ENCODE measurements at places on chromosomes 6 and 20.
A peak's percentile ranks its signal among the peaks of the same experiment; 100 is the strongest.

GRCh38 chr20:25510721-25511120, 74.6 kb downstream of the NINL start:
- DNase-seq: no peak

DNA sequence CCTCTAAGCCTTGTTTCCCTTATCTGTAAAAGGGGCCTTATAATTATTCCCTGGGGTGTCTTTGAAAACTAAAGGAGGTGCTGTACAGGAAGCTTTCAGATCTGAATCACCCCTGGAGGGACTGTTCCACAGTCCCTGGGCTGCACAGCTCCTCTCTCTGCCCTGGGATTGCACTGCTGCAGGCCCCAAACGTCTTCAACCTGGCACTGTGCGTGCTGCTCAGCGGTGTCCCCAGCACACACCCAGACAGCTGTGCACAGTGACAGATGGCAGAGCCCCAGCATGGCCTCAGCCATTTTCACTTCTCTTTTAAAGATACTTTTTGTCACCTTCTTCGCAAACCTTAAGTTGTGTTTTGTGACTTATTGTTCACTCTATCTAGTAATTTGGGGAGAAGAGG, 50.7 kb upstream of the INSM1 start:
- DNase-seq: no peak

- peak; percentile 42 for DNase-seq
Observed at GRCh38 chr6:69138148-69138547, 503.1 kb downstream of the ADGRB3 start.

GRCh38 chr20:52438326-52438963, 246.9 kb upstream of the ZFP64 start:
- no peak for DNase-seq

DNA sequence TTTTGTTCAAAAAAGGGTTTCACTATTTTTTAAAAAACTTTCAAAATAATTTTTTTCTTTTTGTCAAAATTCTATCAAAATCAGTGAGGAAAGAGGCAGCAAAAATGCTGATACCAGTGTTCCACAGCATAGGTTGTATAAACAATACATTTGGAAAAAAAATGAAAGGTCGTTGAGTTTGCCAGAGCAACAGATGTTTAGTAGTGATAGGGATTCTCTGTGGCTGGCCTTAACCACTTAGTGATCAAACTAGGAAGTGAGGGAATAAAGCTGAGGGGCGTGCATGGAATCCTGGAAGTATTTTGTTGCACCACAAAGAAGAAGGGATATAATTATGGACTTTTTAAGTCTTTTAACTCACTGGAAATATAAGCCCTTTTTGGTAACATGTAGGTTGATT, 555.3 kb upstream of the CHD6 start:
- DNase-seq: no peak

DNA sequence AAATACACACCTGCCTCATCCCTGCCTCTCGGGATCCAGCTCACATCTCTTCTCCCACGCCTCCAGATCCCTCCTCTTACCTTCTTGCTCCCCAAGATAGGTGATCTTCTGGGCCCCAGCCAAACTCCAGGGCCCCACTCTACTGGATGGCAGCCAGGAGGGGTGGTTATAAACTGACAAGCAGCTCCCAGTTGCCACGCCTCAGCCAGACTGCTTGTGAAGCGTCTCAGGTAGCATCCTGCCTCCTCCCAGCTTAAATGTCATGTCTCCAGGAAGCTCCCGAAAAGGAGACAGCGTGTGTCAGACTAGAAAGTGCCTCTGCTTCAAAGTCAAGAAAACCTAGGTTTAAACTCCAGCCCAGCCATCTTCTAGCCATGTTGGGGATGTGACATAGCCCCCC, 114.1 kb downstream of the LRFN2 start:
- no peak for DNase-seq

DNA sequence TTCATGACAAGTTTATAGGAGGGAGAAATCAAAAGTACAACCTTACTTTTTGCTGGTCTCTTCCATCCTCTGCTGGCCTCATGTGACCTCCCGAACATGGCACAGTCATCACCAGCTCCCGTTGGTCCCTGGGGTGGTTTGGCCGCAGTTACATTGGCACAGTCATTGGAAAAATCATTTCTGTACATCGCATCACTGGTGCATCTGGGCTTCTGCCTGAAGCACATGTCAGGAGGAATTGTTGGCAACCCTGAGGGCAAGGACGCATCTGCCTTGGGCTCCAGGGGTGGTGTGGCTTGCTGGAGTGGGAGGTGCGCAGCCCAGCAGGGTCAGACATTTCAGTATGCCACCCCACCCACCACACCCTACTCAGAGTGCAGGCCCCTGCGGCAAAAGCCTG, 162.9 kb upstream of the SLC24A3 start:
- DNase-seq: no peak

DNA sequence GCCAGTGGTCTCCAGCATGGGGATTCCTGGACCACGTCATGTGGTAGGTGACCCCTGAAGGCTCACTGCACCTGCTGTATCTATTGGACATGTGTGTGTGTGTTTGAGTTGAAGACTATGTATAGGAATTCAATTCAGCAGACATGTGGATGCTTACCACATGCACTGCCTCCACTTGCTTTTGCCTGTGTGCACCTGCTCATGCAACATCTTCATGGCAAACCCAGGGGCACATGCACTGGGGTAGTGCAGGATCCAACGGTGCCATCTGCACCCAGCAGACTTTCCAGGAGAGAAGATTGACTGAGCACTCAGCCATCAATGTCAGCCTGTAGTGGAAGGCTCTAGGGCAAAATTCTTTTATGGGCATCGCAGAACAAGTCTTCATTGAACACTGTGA, 299.4 kb downstream of the CDH26 start:
- no peak for DNase-seq

GRCh38 chr6:96186516-96187195, 170.9 kb downstream of the FUT9 start:
- no peak for DNase-seq

- DNase-seq: peak; percentile 27
Observed at GRCh38 chr6:163626073-163626867, 211.8 kb downstream of the QKI start.

GRCh38 chr6:87588756-87589407, 905 bp downstream of the RARS2 start:
- no peak for DNase-seq

- no peak for DNase-seq
Observed at GRCh38 chr6:39051399-39052122, 3.0 kb downstream of the GLP1R start.

DNA sequence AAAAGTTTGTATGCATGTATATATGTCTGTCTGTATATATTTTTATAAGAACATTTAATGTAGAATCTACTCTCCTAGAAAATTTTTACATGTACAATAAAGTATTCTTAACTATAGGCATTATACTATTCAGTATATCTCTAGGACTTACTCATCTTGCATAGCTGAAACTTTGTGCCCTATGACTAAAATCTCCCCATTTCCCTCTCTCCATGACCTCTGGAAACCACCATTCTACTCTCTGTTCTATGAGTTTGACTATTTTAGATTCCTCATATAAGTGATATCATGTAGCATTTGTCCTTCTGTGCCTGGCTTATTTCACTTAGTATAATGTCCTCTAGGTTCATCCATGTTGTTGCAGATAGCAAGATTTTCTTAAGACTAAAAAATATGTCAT, 205.1 kb upstream of the SMLR1 start:
- DNase-seq: peak; percentile 74

DNA sequence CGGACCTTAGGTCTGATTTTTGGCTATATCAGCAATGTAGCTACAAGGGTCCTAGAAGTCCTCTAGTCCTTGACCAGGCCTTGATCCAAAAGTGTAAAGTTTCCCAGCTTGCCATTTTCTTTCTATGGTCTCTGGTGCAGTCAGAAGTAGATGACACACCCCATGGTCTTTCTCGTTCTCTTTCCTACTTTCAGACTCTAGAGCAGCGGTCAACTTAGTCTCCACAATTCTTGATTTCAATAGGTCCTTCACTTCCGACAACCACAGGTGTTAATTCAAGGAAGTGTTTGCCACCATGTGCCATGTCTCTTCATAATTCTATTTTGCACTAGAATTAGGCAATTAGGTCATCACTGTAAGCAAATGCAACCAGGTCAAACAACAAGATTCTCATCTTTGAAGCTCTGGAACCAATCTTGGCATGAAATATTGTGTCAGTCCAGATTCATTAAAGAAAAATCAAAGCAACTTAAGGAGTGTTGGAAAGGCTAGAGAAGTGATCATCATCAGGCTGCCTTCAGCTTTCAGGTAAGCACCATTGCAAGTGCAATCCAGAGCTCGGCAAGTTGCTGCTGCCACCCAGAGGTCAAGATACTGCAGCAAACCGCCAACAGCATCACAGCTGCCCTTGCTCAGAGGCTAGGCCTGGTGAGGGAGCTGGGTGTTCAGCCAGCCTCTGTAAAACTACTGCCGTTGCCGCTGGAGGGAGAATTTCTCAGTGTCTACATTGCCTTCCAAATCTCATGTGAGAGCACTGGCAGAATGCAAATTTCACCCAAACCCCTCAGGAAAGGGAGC, 5.6 kb upstream of the SYNE1 start:
- peak; percentile 53 for DNase-seq

- DNase-seq: no peak
Observed at GRCh38 chr6:152364866-152365265, 272.3 kb downstream of the SYNE1 start.

DNA sequence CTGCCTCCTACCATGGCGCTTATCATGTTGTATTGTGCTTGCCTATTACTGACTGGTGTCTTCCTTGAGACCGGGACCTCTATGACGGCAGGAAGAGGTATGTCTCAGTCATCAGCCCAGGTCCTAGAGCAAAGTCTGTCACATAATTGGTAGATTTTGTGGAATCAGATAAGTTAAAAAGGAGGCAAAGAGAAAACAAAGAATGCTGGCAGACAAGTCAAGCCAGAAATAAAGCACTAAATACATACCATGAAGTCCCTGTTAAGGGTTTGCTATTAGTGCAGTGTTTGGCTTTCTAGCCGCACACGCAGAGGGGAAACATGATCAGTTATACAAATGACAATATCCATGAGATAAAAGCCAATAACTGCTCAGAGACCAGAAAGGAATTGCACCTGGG, 6.0 kb downstream of the TOMM34 start:
- no peak for DNase-seq

GRCh38 chr6:38909015-38909730, 139.4 kb upstream of the GLP1R start:
- no peak for DNase-seq

- no peak for DNase-seq
Observed at GRCh38 chr6:138297761-138298298, 79.5 kb upstream of the PBOV1 start.

- peak; percentile 27 for DNase-seq
Observed at GRCh38 chr6:69584913-69585729, 211.7 kb downstream of the LMBRD1 start.

- DNase-seq: peak; percentile 34
Observed at GRCh38 chr6:97594844-97595243, 311.8 kb upstream of the MMS22L start.

DNA sequence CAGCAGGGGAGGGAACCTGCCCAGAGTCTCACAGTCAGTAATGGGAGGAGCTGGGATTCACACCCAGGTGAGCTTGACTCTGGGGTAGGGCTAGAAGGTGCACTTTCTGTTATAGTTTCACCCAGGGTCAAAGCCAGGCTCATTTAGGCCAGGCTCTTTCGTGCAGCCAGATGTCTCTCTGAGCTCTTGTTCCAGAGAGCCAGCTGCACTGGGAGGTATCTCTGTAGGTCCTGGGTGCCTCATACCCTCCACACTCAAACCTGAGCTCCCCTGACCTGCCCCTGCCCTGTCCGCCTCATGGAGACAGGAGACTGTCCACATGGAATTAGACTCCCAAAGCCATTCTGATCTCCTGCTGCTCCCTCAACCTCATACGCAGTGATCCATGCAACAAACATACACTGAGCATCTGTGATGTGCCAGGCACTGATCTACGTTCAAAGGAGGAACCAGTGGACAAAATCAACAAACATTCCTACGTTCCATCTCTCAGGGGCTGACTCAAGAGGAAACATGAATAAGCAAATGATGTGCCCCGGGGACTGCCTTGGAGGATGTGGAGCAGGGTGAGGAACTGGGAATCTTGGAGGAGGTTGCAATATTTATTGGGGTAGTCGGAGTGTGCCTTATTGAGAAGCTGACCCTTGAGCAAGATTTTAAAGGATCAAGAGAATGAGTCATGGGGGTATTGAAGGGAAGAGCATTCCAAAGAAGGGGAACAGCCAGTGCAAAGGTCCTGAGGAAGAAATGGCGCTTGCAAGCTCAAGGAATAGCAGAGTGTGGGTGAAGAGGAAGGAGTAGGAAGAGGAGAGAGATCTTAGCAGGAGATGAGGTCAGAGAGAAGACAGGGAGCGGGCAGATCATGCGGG, 71.3 kb upstream of the TOX2 start:
- peak; percentile 75 for DNase-seq

DNA sequence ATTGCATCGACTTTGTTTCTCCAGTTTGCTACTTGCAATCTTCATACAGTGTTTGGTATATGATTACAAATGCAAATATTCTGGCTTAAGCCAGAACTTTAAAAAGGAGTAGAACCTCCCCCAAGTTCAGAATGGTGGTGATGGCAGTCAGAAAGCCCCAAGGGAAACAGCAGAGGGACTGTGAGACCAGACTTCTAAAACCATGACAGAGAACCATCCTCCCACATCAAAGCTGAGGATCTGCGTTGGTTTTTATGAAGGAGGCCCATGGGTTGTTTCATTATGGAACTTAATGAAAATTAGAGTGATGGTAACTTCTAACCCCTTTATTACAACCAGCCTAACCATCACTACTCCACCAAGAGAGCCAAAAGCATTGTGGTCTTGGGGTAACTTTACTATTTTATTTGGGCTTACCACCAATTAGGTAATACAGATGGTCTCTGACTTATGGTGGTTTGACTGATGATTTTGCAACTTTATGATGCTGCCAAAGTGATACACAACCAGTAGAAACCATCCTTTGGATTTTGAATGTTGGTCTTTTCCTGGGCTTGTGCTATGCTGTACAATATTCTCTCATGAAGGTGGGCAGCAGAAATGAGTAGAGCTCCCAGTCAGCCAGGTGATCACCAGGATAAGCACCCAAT, 10.9 kb upstream of the MRS2 start:
- no peak for DNase-seq

DNA sequence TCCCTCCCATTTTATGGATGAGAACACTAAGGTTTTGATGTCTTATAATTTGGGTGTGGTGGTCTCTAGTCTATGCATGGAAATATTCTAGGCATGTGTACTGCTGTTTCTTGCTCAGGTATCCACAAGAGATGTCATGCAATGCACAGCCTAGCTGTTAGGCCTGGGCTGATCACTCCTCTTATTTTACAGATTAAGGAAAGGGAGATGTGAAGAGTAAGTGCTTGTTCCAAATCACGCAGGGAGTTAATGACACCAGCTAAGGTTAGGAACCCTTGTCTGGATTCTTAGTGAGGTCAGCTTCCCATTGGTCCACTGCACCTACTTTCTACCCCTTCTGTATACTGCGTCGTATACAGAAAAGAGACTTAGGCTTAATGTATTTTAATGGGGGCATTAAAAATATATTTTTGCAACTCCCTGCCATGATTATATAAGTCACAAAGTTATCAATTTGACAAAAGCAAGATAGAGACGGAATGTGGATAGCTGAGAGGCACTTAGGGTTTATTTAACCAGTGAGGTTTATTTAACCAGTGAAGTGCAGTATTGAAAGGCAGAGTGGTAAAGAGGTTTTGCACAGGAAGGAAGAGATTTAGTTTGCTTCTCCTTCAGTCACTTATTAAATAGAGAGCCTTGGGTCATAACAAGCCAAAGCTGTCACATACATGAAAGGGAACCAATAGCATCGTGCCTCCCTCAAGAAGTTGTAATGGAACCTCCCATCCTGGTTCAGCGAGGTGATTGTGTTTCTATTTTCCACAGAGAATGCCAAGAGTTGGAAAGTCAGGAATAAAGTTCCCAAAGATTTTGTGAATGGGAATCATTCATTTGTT, 95.0 kb upstream of the FAM184A start:
- DNase-seq: no peak
